NB4 (cell line): ENCODE measurements at places on chromosomes 4 and X.

DNA sequence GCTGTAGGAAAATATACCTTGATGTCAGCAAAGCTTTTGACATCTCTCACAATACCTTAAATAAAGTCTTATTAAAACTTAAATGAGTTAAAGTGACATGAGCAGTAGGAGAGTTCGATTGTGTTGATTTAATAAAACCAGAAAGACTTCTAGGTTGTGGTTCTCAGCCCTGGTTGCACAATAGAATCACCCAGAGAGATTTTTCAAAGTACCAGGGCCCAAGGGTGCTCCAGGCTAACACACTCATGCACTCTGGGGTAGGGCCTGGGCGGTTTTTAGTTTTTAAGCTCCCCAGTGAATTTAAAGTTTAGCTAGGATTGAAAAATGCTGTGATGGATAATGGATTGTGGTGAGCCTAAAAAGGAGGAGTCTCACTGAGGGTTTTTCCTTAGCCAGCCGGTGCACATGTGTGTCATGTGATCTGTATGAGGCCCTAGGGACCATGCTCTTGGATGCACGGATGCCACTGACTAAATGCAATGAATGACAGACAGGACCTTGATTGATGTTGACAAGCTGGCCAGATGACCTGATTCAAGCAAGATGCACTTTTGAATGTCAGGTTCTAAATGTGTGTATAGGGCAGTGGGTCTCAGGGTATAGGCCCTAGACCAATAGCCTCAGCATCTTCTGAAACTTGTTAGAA lies 185.0 kb downstream of the PTTG2 start:
- no peak for DNase-seq

DNA sequence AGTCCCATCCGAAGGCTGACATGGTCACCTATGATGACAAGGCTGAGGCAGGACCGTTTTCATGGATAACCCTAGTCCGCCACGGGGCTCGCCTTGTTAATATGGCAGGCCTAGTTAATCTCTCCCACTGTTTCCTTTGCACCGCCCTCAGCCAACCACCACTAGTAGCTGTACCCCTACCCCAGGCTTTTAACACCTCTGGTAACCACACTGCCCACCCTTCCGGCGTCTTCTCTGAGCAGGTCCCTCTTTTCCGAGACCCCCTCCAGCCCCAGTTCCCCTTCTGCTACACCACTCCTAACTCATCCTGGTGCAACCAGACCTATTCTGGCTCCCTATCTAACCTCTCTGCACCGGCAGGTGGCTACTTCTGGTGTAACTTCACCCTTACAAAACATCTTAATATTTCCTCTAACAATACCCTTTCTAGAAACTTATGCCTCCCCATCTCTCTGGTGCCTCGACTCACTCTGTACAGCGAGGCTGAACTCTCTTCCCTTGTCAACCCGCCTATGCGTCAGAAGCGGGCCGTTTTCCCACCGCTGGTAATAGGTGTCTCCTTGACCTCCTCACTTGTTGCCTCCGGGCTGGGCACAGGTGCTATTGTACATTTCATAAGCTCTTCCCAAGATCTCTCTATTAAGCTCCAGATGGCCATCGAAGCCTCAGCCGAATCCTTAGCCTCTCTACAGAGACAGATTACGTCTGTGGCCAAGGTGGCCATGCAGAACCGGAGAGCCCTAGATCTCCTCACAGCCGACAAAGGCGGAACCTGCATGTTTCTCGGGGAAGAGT lies 964.4 kb downstream of the RPA4 start:
- DNase-seq, result no peak

DNA sequence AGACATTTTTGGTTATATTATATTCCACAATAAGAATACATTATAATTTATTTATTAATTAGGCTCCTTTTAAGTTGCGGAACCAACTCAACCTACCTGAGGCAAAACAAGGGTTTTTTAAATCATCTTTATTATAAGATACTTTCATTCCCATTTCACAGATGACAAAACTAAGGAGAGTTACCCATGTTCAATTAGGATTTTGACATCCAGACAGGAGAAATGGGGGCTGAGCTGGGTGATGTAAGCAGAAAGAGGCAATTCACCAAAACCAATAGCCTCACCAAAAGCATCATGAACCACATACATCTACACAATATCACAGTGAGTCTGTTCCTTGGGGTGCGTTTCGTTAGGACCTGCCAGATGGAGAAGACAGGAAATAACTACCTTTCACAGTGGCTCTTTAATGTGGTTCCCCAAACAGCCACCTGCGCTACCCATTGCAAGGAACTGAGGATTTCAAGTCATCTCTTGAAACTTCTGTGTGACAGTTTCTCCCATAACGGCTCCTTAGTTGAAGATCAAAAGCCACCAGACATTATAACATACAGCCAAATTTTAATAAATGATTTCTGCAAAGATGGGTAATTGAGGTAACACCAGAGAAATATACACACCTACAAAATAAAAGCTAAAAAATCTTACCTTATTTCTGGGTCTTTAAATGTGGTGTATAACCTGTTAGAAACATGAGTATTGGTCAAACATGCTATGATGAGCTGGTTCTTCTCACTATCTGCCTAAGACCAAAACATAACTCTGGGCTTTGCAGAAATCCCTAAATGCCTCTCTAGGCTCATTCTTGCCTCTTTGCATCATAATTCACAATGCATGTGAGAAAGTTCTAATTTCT lies 190.6 kb upstream of the LEF1 start:
- DNase-seq, result no peak

DNA sequence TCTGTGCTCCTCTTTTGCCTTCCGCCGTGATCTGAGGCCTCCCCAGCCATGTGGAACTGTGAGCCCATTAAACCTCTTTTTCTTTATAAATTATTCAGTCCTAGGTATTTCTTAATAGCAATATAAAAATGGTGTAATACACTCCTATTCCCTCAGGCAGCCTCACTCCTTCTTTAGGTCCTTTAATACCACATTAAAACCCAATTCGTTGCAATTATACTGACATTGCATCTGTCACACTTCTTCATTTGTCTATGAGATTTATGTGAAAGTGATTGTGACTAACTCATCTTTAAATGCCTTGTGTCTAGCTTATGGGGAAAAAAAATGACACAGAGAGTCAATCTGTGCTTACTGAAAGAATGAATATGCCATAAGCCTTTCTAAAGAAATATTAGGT lies 1035.2 kb upstream of the SLIT2 start:
- DNase-seq, result no peak

- DNase-seq, result no peak
These were observed 69.5 kb downstream of the AR start for GRCh38 chrX:67613366-67613765.

- DNase-seq, result no peak
These were observed 27.4 kb downstream of the GBA3 start for GRCh38 chr4:22720091-22720490.
